Thoracic aorta (tissue), 2 donors: ENCODE measurements at places on chromosomes 1 and 21.

DNA sequence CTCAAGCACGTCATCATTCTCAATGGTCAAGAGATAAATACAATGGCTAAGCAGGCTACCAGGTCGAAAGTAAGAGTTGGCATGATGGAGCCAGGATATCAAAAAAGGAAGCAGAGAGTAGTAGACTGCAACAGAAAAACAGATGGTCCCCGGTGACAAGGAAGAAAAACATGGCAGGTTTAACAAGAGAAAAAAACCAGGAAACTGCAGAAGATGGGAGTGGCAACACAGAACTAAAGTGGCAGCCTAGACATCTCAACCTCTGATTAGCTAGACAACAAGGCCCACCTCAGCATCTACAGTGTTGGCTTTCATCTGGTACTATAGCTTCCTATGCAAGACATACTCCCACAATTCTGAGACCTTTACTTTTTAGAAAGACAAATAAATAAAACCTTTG lies 3.1 kb downstream of the UBR4 start:
- DNase-seq, result no peak

DNA sequence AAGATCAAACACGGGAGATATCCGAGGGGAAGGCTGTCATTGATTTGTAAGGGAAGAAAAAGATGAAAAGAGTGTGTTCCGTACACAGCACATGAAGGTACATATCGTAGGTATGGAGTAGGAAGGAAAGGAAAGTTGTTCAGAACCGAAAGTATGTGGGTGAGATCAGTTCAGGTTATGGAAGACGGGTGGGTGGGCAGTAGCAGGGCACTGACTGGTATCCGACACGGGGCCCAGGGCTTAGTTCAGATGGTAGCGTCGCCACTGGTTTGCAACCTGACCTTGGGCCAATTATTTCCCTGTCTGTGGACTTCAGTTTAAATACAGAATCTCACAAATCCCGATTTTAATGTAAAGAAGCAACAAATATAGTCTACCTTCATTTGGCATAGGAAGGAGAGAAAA lies 27.8 kb upstream of the A3GALT2 start:
- DNase-seq, result no peak

DNA sequence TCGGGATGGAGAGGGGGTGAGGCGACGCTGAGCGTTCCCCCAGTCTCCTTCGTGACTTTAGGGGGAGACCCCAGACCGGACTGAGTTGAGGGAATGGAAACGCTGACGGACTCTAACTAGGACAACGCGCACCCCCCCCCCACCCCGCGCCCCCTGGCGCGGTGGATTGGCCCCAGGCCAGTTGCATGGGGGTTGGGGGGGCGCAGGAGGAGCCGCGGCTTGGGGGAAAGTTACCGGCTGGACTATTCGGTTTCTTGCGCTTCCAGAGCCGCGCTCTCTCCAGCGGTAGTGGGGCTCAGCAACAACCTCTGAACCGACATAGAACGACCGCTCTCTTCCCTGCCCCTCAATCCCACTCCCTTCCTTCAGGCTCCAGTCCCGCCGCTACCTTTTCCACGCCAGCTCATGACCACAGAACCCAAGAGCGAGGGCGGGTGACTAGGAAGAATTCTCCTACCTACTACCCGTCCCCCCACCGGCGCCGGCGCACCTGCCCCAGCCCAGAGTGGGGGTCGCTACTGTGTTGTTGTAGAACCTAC lies 694 bp downstream of the ZBTB7B start:
- DNase-seq, result no peak

GRCh38 chr21:43916691-43917514 lies 51.9 kb downstream of the AGPAT3 start:
- no peak for DNase-seq

GRCh38 chr1:110282395-110282794 lies 56.8 kb upstream of the RBM15 start:
- DNase-seq, result no peak

GRCh38 chr21:43645136-43645891 lies 14.0 kb downstream of the HSF2BP start:
- no peak for DNase-seq
